ENCODE measurements at places on chromosomes 6 and 20.

GRCh38 chr6:116144605-116145004 lies 18.7 kb upstream of the COL10A1 start:
- H3K27me3 ChIP-seq: no peaks in the 10 kb centered on the region
- peak; percentile 26 for DNase-seq
- H3K27ac ChIP-seq: no peak overlapping the region

DNA sequence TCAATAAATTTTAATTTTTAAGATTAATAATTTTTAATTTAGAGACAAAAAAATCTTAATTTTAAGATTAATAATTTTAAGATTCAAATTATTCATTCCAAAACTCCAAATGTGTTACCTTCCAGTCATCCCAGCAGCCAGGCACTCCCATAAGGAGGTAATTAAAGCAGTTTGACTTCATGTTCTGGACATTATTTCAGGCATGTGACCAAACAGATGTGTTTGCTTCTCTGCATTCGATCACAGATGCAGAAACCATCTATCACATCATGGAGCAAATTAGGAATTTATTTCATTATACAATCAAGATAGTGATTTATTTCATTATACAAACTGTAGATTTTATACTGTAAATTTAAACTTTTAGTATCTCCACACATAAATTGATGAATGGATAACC lies 150.3 kb downstream of the AKAP7 start:
- no peak overlapping the region for H3K27ac ChIP-seq
- no peak overlapping the region for H3K4me3 ChIP-seq
- no peaks in the 10 kb centered on the region for H3K27me3 ChIP-seq
- no peaks in the 10 kb centered on the region for H3K36me3 ChIP-seq
- no peak for DNase-seq

DNA sequence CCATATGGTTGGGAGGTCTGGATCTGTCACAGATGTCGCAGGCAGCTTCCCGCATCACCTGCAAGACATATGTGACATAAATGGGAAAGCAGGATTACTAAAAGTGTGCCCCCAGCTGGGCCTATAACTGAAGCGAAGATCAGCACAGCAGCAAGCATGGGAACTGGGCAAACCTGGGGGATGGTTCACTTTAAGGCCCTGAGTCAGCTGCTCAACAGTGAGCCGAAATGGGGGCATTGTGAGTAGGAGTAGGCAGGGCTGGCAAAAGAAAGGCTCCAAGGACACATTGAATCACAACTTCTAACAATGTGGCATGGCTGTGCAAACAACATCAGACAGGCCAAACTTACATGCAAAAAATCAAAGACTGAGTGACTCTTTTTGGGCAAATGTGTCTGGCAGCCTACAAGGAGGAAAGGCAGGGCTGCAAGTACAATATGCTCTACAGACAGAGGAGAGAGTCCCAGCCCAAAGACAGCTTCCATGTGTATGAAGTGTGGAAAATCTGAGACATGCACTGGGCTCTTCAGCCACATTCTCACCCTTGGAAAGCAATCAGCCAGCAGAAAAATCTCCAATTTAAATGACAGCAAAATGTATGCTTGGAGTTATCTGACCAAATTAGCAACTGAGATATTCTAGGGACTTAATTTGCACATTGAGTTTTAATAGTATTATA lies 531.0 kb upstream of the MMS22L start:
- H3K27ac ChIP-seq: no peak overlapping the region
- no peaks in the 10 kb centered on the region for H3K36me3 ChIP-seq
- no peak overlapping the region for H3K4me3 ChIP-seq
- no peaks in the 10 kb centered on the region for H3K4me1 ChIP-seq
- H3K27me3 ChIP-seq: no peaks in the 10 kb centered on the region

- no peak overlapping the region for H3K27ac ChIP-seq
- no peaks in the 10 kb centered on the region for H3K36me3 ChIP-seq
- peaks cover 4% of the 10 kb centered on the region for H3K4me1 ChIP-seq
Observed at GRCh38 chr6:43730634-43731033, 39.4 kb upstream of the VEGFA start.

GRCh38 chr6:155188707-155189496 lies 74.9 kb upstream of the CLDN20 start:
- H3K27me3 ChIP-seq: no peaks in the 10 kb centered on the region
- H3K27ac ChIP-seq: no peak overlapping the region
- H3K4me3 ChIP-seq: no peak overlapping the region
- H3K36me3 ChIP-seq: no peaks in the 10 kb centered on the region
- H3K4me1 ChIP-seq: no peaks in the 10 kb centered on the region

DNA sequence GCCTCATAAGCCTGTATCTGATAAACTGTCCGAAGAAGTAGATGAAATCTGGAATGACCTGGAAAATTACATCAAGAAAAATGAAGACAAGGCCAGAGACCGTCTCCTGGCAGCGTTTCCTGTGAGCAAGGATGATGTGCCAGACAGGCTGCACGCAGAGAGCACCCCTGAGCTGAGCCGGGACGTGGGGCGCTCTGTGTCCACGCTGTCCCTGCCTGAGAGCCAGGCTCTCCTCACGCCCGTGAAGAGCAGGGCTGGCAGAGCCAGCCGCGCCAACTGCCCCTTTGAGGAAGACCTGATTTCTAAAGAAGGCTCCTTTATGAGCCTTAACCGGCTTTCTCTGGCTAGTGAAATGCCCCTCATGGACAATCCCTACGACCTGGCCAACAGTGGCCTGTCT lies 33.9 kb upstream of the MTHFD1L start:
- H3K27ac ChIP-seq: no peak overlapping the region
- H3K27me3 ChIP-seq: no peaks in the 10 kb centered on the region
- no peak overlapping the region for H3K4me3 ChIP-seq
- H3K4me1 ChIP-seq: no peaks in the 10 kb centered on the region
- no peak for DNase-seq
- H3K36me3 ChIP-seq: peaks cover 48% of the 10 kb centered on the region

- no peak overlapping the region for H3K4me3 ChIP-seq
- no peaks in the 10 kb centered on the region for H3K36me3 ChIP-seq
- no peaks in the 10 kb centered on the region for H3K27me3 ChIP-seq
- no peaks in the 10 kb centered on the region for H3K4me1 ChIP-seq
Observed at GRCh38 chr6:81998432-81998831, 246.0 kb upstream of the TENT5A start.

DNA sequence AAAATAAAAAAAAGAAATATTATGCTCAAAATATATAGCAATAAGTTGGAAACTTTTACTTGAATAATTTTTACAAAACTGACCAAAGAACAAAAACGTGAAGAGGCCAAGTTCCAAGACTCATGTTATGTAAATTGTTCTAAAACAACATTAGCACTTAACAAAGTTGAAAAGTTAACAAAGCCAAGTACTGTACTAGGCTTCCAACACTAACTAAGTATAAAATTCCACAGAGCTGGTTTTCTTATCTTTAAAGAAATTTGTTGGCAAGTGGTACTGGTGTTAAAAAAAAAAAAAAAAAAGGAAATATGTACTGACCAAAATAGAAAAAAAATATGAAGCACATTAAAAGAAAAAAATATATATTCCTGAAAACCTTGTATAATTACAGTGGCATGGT lies 127.8 kb downstream of the SLC16A10 start:
- no peak for DNase-seq
- H3K4me3 ChIP-seq: no peak overlapping the region
- H3K27me3 ChIP-seq: no peaks in the 10 kb centered on the region
- H3K36me3 ChIP-seq: no peaks in the 10 kb centered on the region
- H3K4me1 ChIP-seq: no peaks in the 10 kb centered on the region
- no peak overlapping the region for H3K27ac ChIP-seq

DNA sequence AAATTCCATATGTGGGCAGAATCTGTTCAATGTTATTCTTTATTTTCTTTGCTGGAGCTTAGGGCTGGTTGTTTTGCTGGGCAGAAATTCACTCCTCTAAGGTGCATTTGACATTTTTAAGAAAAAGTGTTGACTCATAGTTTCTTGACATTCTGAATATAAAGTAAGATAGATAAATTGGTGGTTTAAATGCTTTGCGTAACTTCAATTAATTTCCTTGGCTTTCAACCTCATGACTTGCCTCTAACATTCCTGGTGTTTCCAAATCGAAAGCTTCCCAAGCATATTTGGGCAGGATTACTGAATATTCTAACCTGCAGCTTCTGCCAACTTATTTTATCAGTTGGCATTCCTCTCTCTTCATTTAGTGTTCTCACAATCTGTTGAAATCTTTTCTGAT lies 718.7 kb upstream of the ADGRB3 start:
- no peak overlapping the region for H3K4me3 ChIP-seq
- H3K4me1 ChIP-seq: no peaks in the 10 kb centered on the region
- H3K27me3 ChIP-seq: no peaks in the 10 kb centered on the region
- no peak overlapping the region for H3K27ac ChIP-seq

GRCh38 chr6:51949526-51949925 lies 137.9 kb downstream of the PKHD1 start:
- no peaks in the 10 kb centered on the region for H3K4me1 ChIP-seq
- H3K27me3 ChIP-seq: no peaks in the 10 kb centered on the region
- no peak overlapping the region for H3K27ac ChIP-seq
- no peak overlapping the region for H3K4me3 ChIP-seq
- DNase-seq: no peak
- H3K36me3 ChIP-seq: no peaks in the 10 kb centered on the region

- H3K36me3 ChIP-seq: no peaks in the 10 kb centered on the region
- 0 out of 2 replicates have a peak, but pooled peaks cover 6% of the 10 kb centered on the region for H3K27me3 ChIP-seq
- no peak overlapping the region for H3K4me3 ChIP-seq
- no peaks in the 10 kb centered on the region for H3K4me1 ChIP-seq
- no peak overlapping the region for H3K27ac ChIP-seq
Observed at GRCh38 chr6:88301256-88301655, 135.1 kb upstream of the CNR1 start.

- peaks cover 29% of the 10 kb centered on the region for H3K4me1 ChIP-seq
- H3K4me3 ChIP-seq: peak overlapping the region; percentile 85
Observed at GRCh38 chr20:50510706-50511542, 741 bp downstream of the PTPN1 start.

GRCh38 chr6:117498159-117498558 lies 15.7 kb downstream of the DCBLD1 start:
- no peaks in the 10 kb centered on the region for H3K4me1 ChIP-seq
- no peak for DNase-seq
- no peak overlapping the region for H3K27ac ChIP-seq
- H3K36me3 ChIP-seq: no peaks in the 10 kb centered on the region
- H3K4me3 ChIP-seq: no peak overlapping the region
- no peaks in the 10 kb centered on the region for H3K27me3 ChIP-seq

DNA sequence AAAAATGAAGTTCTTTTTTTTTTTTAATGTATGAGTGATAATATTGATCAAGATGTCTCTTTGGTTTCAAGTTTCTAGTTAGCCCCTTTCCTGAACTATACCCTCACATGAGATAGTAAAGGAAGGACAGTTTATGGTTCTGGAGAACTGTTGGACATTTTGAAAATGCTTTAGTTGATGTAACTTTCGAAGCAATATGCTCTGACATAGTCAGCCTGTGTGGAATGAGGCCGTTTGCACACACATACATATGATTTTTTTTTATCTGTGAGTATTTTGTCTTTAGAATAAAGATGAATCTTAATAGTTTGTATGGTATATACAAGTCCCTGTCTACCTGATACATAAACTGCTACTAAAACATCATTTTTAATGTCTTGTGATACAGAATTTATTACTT lies 177.0 kb downstream of the ARID1B start:
- peaks cover 89% of the 10 kb centered on the region for H3K4me1 ChIP-seq
- DNase-seq: no peak
- no peaks in the 10 kb centered on the region for H3K36me3 ChIP-seq
- H3K27ac ChIP-seq: peak overlapping the region; percentile 77
- H3K27me3 ChIP-seq: no peaks in the 10 kb centered on the region

- no peaks in the 10 kb centered on the region for H3K27me3 ChIP-seq
- H3K36me3 ChIP-seq: peaks cover 19% of the 10 kb centered on the region
- no peak overlapping the region for H3K4me3 ChIP-seq
- peaks cover 59% of the 10 kb centered on the region for H3K4me1 ChIP-seq
- H3K27ac ChIP-seq: no peak overlapping the region
- no peak for DNase-seq
Observed at GRCh38 chr6:72640615-72640930, 18.7 kb downstream of the KCNQ5 start.

DNA sequence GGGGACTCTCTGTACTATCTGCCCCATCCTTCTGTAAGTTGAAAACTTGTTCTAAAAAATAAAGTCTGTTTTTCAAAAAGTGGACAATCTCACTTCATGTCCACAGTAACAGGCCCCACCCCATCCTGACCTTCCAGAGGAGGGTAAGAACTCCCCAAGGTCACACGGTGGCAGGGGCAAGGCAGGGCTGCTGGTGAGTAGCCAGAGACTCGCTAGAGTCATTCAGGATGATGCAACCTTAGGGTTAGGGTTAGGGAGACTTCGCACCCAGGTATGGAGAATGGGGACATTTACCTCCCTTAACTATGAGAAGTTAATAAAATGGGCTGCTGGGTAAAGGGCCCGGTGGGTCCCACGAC lies 15.4 kb downstream of the PEDS1 start:
- H3K27ac ChIP-seq: no peak overlapping the region
- no peak overlapping the region for H3K4me3 ChIP-seq
- H3K27me3 ChIP-seq: no peaks in the 10 kb centered on the region
- DNase-seq: no peak

DNA sequence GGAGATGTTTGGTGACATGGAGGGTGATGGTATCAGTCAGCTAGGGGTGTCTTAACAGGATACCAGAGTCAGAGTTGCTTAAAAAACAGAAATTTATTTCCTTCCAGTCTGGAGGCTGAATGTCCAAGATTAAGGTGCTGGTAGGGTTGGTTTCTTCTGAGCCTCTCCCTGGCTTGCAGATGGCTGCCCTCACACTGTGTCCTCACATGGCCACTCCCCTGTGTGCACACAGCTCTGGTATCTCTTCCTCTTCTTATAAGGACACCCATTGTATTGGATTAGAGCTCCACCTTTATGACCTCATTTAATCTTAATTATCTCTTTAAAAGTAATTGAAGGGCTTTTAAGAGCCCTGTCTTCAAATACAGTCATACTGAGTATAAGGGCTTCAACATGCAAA lies 431.8 kb upstream of the MMS22L start:
- H3K27me3 ChIP-seq: no peaks in the 10 kb centered on the region
- no peak overlapping the region for H3K4me3 ChIP-seq
- DNase-seq: no peak
- no peaks in the 10 kb centered on the region for H3K36me3 ChIP-seq
- no peaks in the 10 kb centered on the region for H3K4me1 ChIP-seq

- no peaks in the 10 kb centered on the region for H3K27me3 ChIP-seq
- H3K4me3 ChIP-seq: no peak overlapping the region
- no peaks in the 10 kb centered on the region for H3K4me1 ChIP-seq
- DNase-seq: no peak
Observed at GRCh38 chr6:168493976-168494375, 53.0 kb downstream of the SMOC2 start.

DNA sequence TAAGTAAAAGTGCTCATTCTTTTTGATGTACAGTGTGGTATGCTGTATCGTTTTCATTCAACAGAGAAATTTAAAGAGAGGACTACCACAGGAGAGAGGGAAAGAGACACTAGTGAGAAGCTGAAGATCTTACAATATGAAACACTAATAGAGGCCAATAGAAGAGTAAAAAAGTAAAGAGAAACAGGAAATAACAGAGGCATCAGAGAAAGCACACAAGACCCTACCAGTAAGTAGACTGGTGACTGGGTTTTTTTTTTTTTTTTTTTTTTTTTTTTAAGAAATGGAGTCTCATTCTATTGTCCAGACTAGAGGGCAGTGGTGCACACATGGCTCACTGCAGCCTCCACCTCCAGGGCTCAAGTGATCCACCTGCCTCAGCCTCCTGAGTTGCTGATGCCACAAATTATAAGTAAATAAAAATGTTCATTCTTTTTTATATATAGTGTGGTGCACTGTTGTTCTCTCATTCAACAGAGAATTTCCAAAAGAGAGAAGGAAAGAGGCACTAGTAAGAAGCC lies 18.8 kb downstream of the ELOVL4 start:
- no peaks in the 10 kb centered on the region for H3K36me3 ChIP-seq
- H3K4me1 ChIP-seq: no peaks in the 10 kb centered on the region
- DNase-seq: no peak
- no peak overlapping the region for H3K4me3 ChIP-seq
- H3K27ac ChIP-seq: no peak overlapping the region
